Renal cortex interstitium (tissue), 15 donors: ENCODE measurements at places on chromosomes 7 and 10. TPM values are rescaled to one million over a fixed set of nuclear protein-coding genes. Genes with fewer than 3 reads are reported as not detected.

The LRMDA gene
- 22.3 TPM for polyA plus RNA-seq

The LIPK gene
- not detected for polyA plus RNA-seq

The TRIM50 gene
- 0.28 TPM for polyA plus RNA-seq

The AGR2 gene
- polyA plus RNA-seq = 66.8 TPM

The TRIM74 gene
- polyA plus RNA-seq = 1.9 TPM

The PRRT4 gene
- 0.65 TPM for polyA plus RNA-seq

GRCh38 chr10:5810225-5810624, 3.0 kb downstream of the GDI2 start:
- no peak for DNase-seq

DNA sequence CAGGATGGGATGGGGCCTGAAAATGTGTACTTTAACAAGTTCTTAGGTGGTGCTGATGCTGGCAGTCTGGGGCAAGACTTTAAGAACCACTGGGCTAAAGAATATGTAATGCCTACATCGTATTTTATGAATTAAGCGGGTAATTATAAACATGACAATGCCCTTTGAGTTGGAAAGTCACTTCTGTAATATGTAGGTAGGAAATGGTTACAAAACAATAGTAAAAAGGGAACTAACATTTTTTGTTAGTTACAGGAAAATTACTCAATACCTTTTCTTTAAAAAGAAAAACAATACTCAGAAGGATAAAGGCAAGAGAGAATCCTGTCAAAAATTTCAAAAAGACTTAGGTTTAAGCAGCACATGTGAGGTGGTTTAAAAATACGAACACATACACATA, 48.3 kb upstream of the STEAP4 start:
- DNase-seq = no peak

DNA sequence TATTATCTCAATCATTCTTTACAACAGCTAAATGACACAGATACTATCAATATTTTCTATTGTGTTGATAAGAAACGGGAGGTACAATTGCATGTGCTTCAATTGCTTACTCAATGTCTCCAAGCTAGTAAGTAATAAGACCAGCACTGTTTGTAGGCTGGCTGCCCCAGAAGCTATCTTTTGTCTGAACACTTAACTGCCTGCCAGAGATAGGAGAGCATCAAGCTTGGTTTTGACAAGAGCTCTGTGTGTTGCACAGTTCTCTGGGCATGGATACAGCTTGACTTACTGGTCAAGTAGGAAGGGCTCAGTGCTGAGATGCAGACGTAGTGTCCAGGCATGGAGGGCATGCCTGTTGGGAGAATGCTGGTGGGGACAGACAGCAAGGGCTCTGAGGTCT, 26.3 kb upstream of the CAPZA2 start:
- DNase-seq = no peak

GRCh38 chr10:131531265-131532190, 220.0 kb upstream of the TCERG1L start:
- no peak for DNase-seq

DNA sequence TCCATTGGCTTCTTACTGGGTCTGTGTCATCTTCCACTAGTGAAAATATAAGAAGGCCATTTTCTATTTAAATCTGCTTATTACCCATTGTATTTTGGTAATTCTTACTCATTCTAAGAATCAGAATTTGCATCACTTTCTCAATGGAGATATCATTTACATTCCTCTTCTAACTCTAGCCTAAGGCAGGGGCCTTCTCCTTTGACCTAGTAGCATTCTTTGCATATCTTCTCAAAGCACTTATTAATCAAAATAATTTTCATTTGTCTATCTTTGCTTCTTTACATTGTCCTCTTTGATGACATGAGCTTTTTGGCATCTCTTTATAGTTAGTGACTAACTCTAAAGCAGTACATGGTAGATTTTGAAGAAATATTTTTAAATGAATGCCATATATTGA, 400.9 kb upstream of the SEMA3D start:
- no peak for DNase-seq

DNA sequence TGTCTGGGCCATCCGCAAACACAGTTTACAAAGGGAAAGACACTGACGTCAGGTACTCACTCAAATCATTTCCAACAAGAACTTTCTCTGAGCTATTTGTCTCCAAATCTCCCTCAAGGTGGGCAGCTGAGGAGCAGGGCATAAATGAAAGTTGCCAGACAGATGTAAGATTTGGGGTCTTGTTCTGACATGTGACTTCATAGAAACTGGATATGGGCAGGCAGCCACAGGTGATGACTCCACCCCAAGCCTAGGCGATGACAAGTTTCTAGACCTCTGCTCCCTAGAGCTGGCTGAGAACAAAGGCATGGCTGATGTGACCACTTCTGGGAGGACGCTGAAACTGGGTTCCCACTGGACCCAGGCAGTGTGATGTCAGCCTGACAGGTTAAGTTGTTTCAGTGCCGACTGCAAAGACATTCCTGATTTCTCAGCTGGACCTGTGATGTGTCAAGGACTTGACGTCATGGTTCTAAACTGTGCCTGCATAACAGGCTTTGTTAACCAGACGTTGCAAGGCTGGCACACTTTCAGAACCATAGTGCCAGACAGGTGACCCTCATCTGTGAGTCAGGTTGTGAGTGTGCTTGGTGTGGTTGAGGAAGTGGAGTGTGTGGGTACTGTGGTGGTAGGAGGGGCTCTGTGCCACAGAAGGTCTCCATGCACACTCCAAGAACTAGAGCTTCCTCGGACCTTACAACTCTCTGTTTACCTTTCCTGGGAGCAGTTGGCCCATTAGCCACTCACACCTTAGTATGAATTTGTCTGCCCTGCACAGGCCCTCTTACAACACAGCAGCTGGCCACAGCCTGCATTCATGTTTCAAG, 39.9 kb upstream of the EBF3 start:
- DNase-seq = no peak

DNA sequence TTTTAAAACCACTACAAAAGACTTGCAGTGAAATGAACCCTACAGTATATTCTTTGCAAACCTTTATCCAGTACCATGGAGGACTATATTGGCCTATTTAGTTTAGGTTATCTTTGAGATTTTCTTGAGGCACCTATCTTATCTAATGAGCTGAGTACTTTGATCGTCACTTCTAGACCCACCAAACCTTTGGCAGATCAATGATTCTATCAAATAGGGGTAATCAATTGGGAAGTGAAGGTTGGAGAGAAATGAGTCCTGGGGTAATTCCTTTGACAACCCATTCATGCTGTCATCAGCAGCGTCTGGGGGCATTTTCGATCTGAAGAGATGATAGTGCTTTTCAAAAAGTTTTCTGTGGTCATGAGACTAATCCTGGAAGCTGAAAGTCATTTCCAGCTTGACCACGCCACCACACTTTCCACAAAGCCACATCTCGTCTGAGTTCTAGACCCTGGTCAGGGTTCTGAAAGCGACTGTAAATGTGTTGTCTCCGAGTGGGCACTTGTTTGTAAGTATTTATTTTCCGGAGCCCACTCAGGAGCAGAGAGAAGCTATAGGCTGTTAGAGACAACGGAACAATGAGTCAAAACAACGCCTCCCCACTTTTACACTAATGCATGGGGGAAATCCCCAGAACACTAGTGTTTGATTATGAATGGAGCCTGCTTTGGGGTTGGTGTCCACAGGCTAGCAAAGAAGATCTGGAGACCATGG, 4.8 kb downstream of the EGR2 start:
- no peak for DNase-seq

DNA sequence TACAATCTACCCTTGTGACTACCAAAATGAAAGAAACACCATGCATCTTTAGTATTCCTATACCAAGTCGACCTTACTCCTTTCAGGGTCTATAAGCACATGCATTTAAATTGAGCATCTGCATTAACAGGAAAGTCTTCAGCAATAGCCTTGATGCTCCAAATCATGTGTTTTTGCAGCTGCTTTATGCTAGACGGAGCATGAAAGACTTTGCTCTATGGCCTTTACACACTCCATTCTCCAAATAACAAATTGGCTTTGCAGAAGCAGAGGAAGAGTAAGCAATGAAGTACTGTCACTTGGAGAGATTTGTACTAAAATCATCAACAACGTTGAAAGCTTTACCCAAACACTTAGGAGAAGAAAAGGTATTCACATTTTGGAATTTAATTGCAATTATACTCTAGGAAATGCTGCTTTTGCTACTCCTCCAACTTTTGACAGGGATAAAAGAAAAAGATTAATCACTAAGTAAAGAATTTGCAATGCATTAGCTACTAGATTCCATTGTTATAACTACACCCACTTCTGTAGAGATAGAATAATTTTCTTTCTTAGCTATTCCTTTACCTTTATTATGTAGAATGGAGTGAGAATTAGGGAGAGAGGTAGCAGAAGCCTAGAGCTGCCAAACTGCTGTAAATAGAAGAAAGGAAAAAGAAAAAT, 131.8 kb downstream of the SEMA3E start:
- peak; percentile 26 for DNase-seq

DNA sequence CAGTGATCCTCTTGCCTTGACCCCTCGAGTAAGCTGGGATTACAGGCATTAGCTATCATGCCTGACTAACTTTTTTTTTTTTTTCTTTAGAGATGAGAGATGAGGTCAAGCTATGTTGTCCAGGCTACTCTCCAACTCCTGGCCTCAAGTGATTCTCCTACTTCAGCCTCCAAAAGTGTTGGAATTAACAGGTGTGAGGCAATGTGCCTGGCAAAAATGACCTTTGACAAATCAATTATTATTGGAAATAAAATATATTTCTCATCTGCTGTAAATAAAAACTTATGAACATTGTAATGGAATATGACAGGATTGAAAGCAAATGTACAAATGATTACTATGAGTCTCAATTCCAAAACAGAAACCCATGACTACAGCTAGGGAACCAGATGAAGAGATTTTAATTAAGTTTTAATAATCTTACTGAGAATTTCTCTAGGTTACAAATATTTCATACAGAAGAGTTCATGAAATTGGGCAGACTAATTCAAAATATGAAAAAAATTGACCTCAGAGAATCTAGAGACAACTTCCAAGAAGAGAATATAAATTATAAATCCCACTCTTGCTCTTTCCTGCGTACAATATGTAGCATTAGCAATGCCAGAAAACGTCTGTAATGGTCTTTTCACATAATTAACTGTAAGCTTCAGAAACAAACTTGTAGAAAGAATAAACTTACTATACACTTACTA, 414.7 kb downstream of the DGKB start:
- DNase-seq = no peak

DNA sequence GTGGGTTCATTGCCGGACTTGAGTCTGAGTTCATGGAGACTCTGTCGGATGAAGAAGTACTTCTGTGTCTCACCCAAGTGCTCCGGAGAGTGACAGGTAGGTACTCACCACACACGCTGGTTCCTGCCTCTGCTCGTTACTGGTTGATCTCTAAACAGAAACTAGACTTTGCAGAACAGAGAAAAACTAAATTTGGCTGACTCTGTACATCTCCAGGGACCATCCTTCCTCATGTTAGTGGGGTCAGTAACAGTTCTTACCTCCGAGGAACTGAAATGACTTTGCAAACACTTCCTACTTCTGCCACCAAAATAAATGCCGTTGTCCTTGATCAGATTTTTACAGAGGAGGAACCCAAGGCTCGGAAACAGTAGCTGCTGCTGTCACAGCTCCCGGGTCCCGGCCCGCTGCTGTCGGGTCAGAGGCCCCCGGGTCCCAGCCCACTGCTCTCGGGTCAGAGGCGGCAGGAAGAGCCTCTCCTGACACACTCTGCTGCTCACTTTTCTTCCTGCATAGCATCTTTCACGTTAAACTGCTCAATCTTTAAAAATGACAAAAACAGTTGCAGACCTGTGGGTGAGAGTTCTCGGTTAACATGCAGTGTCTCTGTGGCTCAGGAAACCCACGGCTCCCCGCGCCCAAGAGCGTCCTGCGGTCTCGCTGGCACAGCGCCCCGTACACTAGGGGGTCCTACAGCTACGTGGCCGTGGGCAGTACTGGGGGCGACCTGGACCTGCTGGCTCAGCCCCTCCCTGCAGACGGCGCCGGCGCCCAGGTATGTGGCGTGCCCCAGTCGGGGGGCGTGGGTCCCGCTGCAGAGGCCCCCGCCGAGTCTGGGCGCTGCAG, 4.8 kb upstream of the MTG1 start:
- no peak for DNase-seq

- no peak for DNase-seq
Observed at GRCh38 chr10:14010769-14011574, 319.8 kb downstream of the FRMD4A start.

- DNase-seq = no peak
Observed at GRCh38 chr7:123241809-123242208, 42.0 kb upstream of the SLC13A1 start.

DNA sequence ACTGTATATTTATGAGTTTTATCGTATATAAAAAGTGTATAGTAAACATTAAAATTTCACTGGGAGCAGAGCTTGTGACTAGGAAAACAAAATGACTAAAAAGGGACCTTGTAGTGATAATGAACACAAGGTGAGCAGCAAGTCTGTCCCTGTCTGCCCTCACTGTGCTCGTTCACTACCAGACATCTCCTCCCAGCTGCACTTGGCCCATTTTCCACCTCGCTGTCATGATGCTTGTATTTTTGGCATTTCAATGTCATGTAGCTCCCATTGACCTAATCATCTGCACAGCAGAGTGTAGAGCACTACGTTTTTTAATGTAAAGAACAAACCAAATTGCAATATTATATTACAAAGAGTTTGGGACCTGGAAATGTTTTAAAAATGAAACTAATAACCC, 207.2 kb downstream of the ZEB1 start:
- DNase-seq = no peak

GRCh38 chr7:50369143-50370026, 64.9 kb downstream of the IKZF1 start:
- no peak for DNase-seq

DNA sequence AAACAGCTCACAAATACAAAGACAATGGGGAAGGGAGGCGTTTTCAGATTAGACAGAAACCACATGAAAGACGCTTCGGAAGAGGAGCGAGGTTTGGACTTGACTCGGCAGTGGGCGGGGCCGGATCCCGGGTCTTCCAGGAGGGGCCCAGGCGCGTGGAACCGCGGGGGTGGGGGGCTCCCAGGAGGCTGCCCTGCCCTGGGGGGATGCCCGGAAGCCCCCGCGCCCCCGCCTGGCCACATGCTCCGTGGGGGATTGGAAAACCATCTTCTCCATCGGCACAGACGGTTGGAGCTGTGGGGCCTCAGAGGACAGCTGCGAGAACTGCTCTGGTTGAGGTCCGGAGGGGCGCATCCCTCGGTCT, 186.0 kb upstream of the SHH start:
- DNase-seq = no peak
